ENCODE measurements at places on chromosomes 1 and 21.

GRCh38 chr21:29080454-29080941 is 7.0 kb upstream of the CCT8 start:
- DNase-seq: no peak

DNA sequence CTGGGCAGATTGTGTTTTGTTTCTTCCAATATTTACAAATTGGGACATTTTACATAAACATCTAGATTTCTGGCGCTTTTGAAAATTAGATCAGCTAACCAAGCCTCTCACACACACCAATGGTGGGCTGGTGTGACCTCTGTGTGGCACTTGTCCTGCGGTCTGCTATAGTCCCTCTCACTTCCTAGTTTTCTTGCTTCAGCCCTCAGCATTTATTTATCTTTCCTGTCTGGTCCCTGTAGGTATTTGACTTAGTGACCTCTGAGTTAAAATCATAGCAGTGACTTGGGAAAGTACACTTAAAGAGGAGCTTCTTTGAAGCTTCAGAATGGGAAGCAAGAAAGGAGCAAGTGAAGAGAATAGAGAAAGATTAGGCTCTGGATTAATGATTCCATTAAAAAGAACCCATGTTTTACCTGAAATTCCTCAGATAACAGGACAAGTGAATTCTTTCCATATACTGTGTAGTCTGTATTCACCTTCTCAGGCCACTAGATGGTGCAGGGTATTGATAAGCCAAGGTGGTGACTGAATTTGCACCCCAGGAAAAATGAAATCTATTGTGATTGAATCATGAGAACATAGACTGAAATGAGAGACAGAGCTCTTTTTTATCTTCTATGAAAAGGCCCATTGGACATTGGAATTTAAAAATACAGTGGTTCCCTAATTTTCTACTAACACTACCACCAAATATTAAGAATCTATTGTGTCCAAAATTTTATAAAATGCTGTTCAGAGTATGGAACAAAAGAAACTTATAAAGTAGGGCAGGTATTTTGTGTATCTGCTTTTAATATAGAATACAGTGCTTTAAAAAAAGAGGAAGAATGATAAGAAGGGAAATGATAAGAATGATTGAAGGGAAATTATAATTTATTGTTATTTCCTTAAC is 7.1 kb upstream of the DIPK1A start:
- peak; percentile 48 for DNase-seq

- no peak for DNase-seq
Measured at GRCh38 chr1:193486671-193487229, 300.3 kb upstream of the B3GALT2 start.

DNA sequence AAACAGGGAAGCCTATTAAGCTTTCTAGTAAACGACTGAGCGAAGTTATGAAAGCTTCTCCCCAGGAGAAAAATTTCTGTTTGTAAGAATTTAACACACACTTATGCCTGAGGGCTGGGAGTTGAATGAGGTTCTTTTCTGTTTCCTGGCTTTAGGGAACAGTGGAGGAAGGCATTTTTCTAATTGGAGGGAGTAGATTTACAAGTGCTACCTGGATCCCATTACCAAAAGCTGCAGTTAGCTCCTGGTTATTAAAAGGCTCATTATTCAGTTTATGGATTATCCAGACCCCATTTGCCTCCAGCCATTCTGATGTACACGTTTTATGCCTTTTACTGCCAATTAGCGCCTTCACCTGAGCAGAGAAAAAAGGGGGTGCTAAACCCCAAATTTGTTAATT is 7.5 kb downstream of the ST6GALNAC3 start:
- DNase-seq: no peak

DNA sequence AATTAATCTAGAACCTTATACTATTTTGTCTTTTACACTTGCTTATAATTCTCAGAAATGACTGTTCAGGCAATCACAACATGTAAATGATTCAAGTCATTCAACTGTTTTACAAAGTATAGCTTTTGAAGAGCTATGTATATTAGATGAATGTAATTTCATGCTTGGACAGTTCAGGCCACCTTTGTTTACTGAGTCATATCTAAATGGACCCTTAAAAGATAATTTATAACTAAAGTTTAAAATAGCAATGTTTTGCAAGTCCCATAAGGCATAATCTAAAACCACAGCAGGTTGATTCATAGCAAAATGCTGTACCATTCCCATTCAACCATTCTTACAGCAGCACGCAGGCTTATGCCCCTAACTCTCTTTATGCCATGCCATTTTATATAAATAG is 64.8 kb downstream of the PIK3R3 start:
- DNase-seq: no peak

DNA sequence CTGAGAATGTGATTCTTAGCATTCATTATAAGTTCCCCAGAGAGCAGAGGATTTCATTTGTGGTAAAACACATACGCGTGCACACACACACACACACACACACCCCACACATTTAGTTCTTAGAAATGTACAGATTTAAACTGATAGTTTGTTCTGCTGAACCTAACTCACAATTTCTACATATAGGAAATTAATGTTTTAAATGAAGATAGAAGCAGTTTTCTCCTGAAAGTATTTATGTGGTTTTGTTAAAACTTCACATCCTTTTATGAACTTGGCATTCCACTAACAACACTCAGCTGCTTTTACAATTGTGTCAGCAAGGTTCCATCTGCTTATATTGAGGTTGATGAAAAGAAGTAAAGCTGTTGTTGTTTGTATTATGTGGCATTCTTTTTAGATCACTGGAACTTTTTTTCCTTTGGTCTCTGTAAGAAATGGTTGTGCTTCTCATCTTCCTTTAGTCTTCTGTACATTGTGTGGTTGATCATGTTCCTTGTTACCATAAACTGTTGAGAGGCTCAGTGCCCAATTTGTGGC is 41.6 kb downstream of the AK4 start:
- peak; percentile 11 for DNase-seq

DNA sequence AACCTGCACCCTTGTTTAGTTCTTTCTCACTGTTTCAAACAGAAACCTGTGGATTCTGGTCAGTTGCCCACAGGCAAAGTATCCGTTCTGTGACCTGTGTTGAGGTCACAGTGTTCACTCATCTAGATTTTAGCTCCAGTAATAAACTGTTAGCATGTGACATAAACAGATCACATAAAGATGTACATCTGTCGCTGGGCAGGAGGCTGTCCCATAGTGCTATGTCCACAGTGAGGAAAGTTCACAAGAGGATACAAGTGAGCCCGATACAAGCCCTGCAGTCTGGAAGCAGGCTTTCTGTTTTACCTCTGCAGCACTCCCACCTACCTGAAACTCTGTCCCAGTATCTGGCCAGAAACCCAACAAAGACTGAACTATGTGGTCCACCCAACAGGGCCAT is 28.4 kb downstream of the LMX1A start:
- DNase-seq: no peak

- DNase-seq: peak; percentile 23
Measured at GRCh38 chr1:46691997-46692790, 20.5 kb downstream of the TEX38 start.

DNA sequence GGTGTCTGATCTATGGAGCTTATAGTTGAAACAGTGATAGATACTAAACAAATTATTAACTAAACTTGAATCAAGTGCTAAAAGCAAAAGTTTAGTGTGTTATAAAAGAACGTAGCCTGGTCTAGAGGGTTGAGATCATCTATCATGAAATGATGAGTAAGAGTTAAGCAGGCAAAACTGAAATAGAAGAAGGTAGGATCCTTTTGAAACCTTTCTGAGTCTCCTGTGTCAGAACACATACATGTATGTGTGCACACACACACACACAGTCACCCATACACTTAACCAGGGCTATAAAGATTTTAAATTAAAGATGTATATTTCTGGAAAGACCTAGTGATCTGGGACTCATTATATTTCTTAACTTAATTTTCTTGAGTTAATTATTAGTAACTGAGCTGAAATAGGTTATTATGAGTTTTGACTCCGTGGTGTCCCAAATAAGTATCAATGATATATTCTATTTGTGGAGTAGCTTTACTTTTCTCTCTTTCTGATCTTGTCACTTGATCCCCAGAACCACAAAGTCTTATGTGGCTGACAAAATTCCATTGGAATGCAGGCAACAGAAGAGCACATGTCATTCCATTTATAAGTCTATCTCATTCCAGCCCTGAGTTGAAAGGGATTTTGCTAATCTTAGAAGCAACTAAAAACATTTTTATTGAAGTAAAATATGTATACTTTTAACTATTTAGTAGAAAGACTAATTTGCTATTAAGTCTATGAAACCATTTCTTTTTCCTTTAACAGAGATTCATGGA is 70.7 kb downstream of the PRRX1 start:
- DNase-seq: peak; percentile 18

- DNase-seq: no peak
Measured at GRCh38 chr1:204435381-204435831, 23.8 kb upstream of the PPP1R15B start.

DNA sequence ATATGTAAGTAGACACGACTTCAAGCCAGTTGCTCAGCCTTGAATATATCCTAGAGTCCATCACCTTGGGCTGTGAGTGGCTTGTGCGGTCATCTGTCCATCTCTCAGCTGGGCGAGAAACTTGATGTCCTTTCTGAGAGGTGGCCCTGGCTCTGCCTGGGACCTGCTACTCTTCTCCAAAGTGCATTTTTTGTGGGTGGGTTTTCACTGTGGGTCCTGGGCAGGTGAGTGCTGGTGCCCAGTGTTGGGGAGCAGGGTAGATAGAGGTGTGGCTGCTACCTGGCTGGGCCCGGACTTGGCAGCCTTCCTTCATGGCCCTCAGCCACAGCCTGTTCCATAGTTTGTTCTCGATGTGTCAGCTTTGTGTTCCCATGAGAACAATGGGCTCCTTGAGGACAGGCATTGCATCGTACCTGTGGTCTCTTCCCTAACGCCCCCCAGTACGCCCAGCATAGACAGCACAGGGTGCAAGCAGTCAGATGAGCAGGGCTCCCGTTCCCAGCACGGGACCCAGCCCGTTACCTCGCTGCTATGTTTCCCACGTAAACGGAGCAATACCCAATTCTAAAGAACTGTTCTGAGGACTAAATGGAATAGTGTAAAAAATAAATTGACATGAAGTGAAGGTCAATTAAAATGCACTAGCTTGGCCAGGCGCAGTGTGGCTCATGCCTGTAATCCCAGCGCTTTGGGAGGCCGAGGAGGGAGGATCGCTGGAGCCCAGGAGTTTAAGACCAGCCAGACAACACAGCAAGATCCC is 877 bp upstream of the SLX9 start:
- no peak for DNase-seq

GRCh38 chr1:164560121-164560541 is 1.1 kb downstream of the PBX1 start:
- DNase-seq: peak; percentile 17

- DNase-seq: no peak
Measured at GRCh38 chr1:203171341-203172183, 4.1 kb downstream of the MYBPH start.

DNA sequence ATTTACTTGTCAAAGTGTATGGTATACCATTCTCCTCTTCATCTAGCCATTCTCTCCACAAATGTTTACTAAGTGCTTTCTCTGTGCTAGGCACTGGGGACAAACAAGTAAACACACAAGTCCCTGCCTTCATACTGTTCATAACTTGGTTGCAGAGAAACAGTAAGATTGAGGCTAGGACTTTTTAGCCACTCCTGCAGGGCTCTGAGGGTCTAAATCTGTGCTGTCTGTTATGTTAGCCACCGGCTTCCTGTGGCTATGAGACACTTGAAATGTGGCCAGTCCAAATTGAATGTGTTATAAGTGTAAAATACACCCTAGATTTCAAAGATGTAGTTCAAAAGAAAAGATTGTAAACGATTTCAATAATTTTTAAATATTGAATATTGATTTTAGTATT is 50.2 kb downstream of the AZIN2 start:
- DNase-seq: no peak

DNA sequence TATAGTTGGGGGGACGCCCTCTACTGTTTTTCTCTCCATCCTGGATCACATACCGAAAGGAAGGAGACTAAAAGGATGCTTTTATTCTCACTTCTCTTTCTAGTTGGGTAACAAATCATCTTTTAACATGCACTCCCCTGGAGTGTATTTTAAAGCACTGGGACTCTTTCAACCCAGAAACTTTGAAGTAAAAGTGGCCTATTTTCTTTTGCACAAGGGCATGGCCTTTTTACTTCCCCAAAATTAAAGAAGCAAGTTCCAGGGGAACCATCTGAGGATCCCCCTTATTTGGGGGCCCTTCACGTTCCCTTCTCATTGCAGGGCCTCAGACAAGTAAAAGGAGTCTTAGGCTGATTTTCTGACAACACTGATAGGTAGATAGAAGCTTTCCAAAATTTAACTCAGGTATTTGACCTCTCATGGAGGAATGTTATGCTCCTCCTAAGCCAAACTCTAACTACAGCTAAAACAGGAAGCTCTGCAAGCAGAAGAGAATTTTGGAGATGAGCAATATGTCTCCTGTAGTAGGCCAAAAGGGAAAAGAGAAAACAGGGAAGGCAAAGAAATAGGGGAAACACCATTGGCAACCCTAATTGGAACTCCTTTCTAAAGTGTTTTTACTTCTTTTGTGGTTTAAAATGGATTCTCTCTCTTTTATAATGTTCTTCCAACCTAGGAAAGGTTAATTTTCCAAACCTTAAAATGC is 8.9 kb upstream of the CD46 start:
- no peak for DNase-seq

GRCh38 chr1:87186346-87186745 is 142.3 kb upstream of the LMO4 start:
- DNase-seq: no peak

GRCh38 chr1:32818804-32819541 is 1.5 kb downstream of the S100PBP start:
- peak; percentile 4 for DNase-seq

DNA sequence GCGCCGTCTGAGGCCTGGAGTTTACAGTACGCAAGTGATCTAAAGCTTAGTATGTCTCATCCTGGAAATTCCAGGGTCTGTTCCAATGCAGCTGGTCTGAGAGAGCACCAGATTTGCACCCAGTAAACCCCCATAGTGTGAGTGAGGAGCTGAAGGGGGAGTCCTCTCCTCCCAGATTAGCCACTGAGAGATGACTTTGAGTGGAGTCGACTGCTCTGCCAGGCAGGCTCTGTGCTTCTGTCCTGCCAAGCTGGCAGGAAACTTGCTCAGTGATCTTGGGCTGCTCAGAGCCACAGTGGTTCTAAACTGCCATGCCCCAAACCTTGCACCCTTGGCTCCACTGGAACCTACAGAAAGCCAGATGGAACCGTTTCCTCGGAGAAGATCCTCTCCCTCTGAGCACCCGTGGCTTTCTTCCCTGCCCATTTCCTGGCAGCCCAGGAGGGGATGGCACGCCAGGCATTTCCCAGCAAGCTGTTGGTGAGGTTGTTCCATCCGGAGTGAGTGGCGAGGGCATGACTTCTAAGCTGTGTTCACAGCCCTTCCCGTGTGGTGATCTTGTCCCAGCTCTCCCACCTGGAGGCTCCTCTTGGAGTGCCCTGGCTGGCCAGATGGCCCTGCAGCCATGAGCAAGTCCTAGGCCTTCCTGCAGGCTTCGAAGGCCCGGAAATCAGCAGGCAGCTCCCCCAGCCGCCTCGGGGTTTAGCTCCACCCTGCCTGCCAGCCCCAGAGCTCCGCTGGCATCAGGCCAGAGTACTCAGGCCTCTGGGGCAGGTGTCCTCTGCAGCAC is 125.9 kb upstream of the VAMP3 start:
- no peak for DNase-seq

- peak; percentile 3 for DNase-seq
Measured at GRCh38 chr1:100322436-100323211, 29.7 kb upstream of the CDC14A start.
